ENCODE measurements at places on chromosomes 7 and 10.
A peak's percentile ranks its signal among the peaks of the same experiment; 100 is the strongest.

DNA sequence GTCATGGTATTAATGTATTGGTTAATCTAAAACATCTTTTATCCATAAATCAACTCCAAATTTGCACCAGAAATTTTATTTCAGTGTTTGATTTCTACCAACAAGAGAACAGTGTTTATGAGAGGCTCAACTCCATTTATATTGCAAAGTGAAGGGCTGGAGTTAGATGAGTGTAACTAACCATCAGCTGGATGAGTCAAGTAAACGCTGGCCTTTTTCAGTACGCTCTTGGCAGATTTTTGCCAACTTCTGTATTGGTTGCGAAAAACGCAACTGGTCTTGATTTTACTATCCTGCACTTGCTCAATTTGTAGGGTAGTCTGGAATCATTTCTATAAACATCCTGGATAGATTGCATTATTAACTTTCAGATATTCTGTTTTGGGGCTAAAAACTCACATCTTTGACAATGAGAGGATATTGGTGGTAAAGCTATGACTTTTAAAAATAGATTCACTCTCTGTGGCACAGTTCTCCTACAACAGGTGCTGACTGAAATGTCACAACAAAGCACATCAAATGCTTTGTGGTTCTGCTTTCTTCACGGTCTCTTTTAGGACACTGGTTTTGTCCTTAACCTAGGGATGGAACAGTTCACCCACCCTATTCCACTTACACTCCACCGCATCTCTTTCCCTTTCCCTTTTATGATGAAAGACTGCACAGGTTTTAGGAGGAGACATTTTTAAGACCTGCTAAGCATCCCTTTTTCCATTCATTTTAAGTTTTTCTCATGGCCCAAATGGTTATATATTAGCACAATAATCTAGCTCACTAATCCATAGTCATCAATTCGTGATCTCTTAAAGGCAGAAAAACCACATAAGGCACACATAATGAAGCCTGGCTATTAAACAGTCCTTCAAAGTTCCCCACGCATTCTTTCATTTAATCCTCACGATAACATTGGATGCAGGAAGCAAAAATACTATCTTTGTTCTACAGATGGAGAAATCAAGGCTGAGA is 12.8 kb downstream of the CACNA2D1 start:
- no peak for DNase-seq

DNA sequence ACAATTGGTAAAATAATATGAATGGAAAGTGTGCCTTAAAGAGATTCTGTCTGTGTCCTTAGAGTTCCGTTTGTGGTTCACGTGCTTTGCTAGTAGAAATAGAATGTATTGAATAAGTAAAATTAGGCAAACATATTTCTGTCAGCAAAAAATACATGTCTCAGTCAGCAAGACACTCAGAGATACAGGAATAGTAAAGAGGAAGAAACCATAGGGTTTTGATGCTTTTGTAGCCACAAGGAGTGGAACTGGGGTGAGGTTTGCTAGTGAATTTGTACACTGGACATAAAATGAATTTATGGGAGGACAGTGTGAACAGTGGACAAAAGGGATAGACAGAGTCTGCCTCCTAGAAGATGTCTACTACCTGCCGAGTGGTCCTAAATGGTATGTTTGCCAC is 289.2 kb upstream of the NRP1 start:
- DNase-seq: no peak

GRCh38 chr7:83873459-83873858 is 224.5 kb upstream of the SEMA3E start:
- no peak for DNase-seq

DNA sequence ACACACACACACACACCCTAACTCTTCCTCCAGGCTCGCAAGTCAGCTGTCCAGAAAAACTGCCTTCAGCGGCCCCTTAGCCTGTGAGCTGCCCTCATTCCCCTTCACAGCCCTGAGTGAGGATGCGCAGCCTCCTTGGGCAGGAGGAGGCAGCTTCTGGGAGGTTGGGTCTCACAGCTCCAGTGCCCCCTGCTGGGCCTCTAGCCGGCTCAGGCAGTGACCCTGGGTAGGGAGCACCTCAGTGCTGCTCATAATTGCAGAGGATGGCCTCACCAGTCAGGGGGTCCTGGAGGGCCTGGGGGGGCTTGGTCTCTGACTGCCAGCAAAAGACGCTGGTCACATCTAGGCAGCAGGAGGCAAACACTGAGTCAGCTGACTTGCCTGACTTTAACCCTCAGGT is 43.7 kb downstream of the ZNF273 start:
- no peak for DNase-seq

DNA sequence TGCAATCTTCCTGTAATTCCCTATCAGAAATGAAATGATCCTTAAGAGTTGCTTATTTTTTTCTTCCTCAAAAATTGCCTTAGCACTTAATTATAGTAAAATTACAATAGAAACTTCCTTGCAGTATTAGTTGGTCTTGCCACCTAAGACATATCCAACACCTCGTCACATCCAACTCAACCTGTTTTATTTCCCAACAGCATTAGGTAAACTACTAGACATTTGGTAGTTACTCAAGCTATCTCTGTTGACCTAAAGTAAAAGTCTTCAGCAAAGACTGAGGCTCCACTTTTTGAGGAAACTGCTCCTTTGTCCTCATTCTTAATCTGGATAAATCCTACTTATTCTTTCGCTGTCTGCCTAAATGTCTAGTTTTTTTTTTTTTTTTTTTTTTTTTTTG is 20.4 kb downstream of the HIBADH start:
- DNase-seq: no peak

- no peak for DNase-seq
Observed at GRCh38 chr10:6840201-6840691, 260.2 kb upstream of the PRKCQ start.

DNA sequence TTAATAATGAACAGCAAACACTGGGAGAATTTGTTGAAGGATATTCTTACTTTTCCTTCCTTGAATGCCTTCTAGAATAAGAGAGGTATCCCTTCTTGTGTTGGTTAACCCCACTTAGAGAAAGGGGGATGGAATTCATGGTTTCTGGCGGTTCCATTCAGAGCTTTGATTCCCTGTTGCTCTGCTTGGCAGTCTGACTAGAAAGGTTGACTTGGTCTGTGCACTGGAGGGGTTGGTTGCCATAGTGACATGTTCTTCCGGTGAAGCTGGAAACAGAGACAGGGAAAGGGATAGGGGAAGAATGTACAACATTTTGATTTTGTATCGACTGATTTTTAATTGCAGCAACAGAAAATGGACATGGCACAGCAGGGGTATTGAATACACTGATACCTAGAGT is 2.5 kb downstream of the TMEM178B start:
- DNase-seq: peak; percentile 22

DNA sequence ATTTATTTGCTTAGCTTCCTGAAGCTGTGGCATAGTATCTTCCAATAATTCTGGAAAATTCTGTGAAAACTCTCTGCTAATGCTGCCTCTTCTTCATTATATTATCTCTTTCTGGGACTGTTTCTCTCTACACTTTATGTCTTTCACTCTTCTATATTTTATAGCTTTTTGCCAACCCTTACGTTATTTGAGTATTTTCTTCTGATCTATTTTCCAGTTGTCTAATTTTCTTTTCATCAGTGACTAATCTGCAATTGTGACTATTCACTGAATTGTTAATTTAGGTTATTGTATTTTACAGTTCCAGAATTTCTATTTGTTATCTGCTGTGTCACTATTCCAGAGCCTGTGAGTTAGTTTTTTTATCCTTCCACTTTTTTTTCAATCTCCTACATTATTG is 273.4 kb upstream of the PHYHIPL start:
- no peak for DNase-seq

DNA sequence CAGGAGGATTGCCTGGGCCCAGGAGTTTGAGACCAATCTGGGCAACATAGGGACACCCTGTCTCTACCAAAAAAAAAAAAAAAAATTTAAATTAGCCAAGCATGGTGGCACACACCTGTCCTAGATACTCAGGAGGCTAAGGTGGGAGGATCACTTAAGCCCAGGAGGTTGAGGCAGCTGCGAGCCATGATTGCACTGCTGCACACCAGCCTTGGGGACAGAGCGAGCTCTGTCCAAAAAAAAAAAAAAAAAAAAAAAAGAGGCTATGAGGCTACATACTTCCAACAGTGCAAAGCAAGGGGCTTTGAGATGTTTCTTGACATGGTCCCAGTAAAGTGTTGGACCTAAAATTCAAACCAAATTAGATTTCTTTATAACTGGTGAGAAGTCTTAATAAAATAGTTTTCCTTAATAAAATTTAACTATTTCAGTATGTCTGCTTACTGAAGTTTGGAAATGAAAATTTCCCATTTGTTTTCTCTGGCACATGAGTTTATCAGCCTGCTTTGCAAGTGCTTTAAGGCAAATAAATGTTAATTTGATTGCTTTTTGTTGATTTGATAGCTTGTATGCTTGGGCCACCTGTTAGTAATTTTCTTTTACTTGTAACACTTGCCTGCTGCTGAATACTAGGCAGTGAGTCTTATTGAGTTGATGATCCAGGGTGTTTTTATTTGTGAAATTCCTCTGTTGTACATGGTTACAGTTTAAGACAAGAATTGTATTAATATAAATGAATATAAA is 16.1 kb downstream of the CALU start:
- DNase-seq: no peak

DNA sequence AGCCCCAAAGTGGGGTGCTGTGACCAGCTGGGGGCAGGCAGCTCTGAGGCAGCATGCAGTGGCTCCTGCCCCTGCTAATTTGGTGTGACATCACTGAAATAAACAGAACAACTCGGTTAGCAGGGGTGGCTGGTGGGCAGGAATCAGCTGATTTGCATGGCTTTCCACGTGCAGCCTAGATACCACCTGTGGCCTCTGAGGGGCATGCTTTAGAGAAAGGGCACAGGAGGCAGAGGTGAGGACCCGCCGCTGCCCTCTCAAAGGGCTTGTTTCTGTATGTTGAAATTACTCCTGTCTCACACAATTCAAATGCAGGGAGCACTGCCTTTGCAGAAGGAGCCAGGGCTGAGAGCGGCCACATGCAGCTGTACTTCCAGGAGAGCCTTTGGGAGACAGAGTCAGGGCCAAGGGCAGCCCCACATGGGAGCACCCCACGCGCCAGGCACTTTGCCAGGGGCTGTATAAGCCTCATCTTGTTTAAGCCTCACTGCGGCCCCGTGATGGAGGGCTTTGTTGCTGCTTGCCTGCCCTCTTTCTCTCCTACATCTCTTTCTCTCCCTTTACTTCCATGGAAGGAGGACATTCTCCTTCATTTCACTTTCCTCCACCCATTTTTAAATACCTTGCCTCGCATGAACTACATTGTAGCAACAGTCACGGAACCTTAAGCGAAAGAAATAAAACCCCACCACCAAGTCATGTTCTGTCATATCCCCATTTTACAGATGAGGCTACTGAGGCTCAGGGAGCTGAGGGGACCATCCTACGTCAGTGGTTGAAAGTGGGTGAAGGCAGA is 137.7 kb downstream of the ZMIZ1 start:
- DNase-seq: no peak

DNA sequence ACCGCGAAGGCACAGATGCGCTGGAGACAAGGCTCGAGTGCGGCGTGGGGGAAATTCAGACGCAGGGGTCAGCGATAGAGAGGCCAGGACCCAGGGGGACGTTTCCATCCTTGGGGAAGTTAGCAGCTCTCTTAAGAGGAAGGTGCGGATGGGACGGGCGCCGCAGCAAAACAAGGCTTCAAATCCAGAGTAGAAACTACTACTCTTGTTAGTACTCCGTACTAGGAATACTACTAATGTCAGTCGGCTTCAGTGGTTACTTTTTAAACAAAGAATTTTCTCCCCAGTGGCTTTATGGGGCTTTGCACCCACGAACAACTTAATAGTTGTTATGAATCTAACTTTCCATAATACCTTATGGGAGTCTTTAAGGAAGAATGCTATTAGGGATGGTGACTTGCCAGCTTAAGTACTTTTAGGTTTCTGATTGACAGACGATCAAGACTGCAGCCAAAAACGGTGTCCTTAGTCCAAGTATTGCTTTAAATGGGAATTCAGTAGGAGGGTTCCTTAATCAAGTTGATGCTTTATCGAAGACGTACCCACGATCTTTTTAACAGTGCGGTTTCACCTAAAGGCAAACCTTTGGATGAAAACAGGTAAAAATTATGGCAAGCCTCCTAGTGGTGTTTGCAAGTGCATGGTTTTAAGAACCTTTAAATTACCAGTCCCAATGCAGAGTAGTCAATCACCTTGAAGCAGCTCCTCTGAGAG is 812 bp upstream of the IDE start:
- DNase-seq: peak; percentile 71

GRCh38 chr7:25665374-25665773 is 437.1 kb upstream of the NPVF start:
- no peak for DNase-seq

GRCh38 chr7:70435634-70436033 is 696.3 kb upstream of the GALNT17 start:
- no peak for DNase-seq

- no peak for DNase-seq
Observed at GRCh38 chr10:60798031-60798430, 19.8 kb downstream of the CDK1 start.

DNA sequence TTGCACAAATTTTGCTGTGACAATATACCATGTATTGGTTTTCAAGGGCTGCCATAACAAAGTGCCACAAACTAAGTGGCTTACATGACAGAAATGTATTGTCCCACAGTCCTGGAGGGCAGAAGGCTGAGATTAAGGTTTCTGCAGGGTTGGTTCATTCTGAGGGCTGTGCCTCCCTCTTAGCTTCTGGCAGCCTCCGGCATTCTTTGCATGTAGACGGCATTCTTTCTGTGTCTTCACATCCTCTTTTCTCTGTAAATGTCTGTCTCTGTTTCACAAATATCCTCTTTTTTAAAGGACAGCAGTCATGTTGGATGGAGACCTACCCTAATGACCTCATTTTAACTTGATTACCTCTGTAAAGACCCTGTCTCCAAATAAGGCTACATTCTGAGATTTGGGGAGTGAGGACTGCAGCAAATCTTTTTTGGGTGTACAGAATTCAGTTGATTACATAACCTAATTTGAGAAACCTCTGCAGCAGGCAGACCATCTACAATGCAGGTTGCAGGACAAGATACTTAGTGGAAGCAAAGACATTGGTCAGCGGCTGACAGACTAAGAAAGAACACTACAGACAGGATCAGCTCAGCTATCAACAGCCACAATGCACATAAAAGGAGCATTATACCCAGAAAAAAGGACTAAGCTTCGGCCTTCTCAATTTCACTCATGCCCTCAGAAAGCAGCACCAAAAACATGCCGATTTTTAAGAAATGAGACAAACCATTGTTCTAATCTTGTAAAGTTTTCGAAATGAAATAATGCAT is 84.6 kb upstream of the FAM3C start:
- DNase-seq: no peak

GRCh38 chr7:881441-882234 is 5.3 kb downstream of the GET4 start:
- DNase-seq: no peak

Data from NCI-H510A treated with DMSO at 0.1 percent for 48 hours (cell line).